ENCODE measurements at places on chromosomes 2 and 18.

- no peak for DNase-seq
These were observed 220.4 kb upstream of the SLC35G4 start for GRCh38 chr18:11388755-11389680.

DNA sequence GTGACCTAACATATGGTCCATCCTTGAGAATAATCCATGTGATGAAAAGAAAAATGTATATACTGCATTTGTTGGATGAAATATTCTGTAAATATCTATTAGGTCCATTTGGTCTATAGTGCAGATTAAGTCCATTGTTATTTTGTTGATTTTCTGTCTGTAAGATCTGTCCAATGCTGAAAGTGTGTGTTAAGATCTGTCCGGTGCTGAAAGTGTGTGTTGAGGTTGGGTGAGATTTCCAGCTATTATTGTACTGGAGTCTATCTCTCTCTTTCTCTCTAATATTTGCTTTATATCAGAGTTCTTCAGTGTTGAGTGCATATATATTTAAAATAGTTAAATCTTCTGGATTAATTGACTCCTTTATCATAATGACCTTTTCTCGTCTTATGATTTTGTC, 828.8 kb upstream of the CRIM1 start:
- no peak for DNase-seq

GRCh38 chr18:32324181-32324580, 134.3 kb downstream of the MEP1B start:
- no peak for DNase-seq

DNA sequence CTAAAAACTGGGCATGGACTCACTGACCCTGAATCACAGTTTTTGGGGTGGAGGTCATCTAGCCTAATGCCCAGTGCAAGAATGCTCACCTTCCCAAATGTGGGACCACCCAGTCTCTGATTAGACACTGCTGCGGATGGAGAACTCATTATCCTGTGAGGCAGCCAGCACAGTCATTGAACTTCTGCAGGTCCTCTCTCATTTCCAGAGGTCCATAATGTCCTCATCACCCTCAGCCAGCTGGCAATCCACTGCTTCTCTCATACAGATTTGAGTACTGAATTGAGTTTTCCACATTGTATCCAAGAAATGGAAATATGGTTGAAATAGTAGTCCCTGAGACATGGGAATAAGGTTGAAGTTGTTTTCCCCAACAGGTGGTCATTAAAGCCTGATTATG, 5.0 kb upstream of the MYO5B start:
- DNase-seq = no peak

DNA sequence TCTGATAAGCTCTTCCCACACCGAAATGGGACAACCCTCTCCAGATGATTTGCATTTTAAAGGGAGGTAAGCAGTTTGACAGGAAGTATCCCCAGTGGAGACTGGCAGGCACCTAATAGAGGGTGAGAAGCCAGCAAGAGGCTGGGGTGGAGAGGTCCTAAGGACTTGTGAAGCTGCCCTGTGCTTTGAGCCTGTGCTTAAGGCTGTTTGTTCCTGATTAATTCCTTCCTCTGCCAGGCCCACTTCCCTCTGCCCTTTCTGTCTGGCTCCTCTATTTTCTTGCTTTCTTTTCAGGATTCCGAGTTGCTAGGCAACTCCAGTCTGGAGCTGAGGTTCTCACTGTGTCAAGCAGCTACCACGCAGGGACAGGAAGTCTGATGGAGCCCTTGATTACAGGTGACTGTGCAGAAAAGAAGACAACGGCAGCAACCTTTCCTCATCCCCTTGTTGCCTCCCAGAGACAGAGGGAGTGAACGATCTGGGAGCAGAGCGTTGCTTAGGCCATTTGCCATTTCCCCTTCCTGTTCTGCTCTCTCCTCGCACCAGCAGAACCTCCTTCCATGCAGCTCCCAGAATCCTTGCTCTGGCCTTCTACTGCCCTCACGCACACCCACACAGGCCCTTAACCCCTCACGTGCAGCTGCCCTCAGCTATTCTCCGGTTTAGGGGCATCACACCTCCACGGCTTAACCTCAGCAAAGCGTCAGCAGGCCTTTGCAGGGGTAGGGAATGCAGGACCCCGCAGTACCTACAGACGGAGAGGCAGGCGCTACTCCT, 103.6 kb upstream of the CELF4 start:
- no peak for DNase-seq

- DNase-seq = no peak
These were observed 2.8 kb downstream of the ZCCHC2 start for GRCh38 chr18:62525608-62526007.

DNA sequence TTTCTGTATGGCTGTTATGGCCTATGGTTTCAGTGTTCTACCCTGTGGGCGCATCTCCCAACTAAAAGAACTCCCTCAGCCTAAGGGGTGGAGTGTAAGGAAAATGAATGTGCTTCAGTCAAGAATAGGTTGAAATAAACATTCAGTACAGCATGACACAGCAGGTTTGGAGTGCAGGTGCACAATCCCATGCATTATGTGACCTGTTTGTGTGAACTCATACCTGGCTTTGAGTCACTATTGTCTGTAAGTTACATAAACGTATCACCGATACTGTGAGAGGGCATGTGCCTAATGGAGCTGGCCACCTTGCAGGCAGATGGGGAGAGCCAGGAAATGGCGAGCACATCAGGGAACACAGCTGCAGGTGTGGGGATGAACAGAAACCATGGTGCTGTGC, 216.0 kb downstream of the DSEL start:
- no peak for DNase-seq
